ENCODE measurements at places on chromosomes 3 and 15.

DNA sequence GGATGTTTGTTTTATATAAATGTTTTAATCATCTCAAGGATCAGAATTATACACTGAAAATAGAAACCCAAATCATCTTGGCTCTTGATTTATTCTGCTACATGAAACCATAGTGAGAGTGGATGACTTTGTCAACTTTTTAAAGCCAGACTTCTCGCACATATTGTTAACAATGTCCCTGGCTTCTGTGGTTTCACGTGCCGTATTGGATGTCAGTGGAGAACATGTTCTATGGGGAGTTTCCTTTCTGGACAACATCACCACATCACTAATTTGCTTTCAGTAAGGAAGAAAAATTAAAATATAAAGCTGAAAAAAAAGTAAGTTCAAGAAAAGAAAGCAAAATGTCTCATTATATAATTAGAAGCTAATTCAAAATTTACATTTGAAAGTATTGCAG, 297.1 kb upstream of the MME start:
- no peak for DNase-seq

- no peak for DNase-seq
These were observed 179.8 kb upstream of the SLC2A2 start for GRCh38 chr3:171206283-171206682.

- peak; percentile 49 for DNase-seq
These were observed 99.7 kb downstream of the RARB start for GRCh38 chr3:25527801-25528200.

DNA sequence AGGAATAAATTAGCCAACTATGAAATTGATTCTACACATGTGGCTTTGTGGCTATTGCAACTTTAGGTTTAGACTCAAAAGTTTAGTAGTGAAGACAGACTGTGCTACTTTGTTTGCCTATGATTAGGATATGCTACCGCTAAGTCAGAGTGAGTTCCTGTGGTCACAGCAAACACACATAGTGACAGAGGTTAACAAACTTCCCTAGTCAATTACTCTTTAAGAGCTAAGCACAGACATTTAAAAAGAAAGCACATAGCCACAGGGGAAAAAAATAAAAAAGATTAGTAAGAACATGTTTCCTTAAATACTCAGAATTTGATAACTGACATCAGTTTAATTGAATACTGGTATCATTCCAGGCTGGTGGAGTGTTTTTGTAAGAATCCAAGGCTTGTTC, 207.1 kb downstream of the GBE1 start:
- no peak for DNase-seq

GRCh38 chr3:124552224-124552623, 178.0 kb upstream of the UMPS start:
- no peak for DNase-seq

DNA sequence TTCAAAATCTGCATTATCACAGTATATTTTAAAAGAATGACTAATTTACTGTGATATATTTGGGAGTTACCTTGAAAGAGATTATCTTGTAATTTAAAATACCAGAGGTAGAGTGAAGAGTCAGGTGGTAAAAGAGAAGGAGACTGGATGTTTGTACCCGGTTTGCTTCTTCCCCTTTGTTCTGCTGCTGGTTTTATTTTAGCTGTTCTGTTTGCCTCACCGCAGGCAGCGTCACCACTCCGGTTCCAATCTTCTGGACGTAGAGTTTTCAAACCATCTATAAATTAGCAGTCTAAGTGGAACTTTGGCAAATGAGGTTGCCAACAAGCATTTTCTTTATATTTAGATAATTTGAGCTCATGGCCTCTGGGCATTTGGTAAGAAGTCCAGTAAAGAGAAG, 38.2 kb downstream of the PPARG start:
- DNase-seq = no peak
